ENCODE measurements at places on chromosomes 6 and 20.
A peak's percentile ranks its signal among the peaks of the same experiment; 100 is the strongest.

DNA sequence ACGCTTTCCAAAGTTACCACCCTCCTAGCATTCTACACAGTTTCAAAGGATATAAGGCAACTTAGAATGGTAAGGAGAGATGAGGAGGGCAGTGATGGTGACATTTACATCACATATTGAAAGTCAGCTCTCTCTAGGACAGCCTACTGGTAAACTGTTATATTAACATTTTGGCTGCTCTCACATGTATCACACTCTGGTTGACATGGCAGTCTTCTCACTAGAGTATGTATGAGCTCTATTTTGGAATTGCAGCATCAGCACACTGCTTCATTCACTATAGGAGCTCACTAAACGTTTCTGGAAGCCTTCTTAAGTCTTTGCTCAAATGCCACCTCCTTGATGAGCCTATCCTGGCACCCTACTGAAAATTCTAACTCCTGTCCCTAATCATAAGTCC, 135.7 kb upstream of the ENPP5 start:
- DNase-seq, result no peak

GRCh38 chr20:14709439-14709838, 372.0 kb upstream of the FLRT3 start:
- DNase-seq, result no peak

- no peak for DNase-seq
These were observed 9.0 kb upstream of the NRSN1 start for GRCh38 chr6:24117021-24117420.

GRCh38 chr6:157428427-157429202, 47.6 kb downstream of the ZDHHC14 start:
- DNase-seq, result no peak

DNA sequence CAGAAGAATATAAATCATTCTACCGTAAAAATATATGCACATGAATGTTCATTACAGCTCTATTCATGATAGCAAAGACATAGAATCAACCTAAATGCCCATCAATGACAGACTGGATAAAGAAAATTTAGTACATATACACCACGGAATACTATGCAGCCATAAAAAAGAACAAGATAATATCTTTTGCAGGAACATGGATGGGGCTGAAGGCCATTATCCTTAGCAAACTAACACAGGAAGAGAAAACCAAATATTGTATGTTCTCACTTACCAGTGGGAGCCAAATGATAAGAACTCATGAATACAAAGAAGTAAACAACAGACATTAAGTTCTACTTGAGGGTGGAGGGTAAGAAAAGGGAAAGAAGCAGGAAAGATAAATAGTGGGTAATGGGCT, 8.4 kb downstream of the KHDC1L start:
- no peak for DNase-seq

- peak; percentile 32 for DNase-seq
These were observed 1.2 kb downstream of the TGIF2 start for GRCh38 chr20:36574366-36575135.

DNA sequence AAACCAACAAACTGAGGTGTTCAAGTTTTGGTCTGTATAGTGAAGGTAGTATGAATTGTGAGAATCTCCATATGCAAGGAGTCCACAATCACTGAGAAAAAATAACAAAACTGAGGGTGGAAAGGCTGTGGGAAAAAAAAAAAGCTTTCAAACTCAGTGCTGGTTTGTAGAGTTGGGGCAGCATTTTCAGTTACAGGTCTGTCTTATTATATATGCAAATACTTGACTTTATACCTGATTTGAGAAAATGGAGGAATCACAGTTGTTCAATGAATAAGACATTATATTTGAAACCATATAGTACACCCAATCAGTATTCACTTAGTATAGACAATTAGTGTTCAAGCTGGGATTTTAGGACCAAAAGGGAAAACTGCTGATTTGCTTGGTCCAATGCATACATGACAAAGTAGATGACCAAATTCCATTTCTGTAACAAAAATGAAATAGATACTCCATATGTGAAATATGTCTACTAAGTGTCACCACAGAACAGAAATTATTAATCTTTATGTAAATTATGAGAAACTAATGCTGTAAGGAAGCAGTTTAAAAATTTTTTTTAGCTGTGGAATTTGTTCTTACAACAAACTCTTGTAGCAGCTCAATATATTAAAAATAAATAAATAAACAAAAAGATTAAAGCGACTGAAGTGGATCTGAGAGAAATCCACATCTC, 187.7 kb downstream of the ASCC3 start:
- DNase-seq, result no peak

GRCh38 chr20:19661717-19662636, 96.1 kb upstream of the RIN2 start:
- peak; percentile 42 for DNase-seq

DNA sequence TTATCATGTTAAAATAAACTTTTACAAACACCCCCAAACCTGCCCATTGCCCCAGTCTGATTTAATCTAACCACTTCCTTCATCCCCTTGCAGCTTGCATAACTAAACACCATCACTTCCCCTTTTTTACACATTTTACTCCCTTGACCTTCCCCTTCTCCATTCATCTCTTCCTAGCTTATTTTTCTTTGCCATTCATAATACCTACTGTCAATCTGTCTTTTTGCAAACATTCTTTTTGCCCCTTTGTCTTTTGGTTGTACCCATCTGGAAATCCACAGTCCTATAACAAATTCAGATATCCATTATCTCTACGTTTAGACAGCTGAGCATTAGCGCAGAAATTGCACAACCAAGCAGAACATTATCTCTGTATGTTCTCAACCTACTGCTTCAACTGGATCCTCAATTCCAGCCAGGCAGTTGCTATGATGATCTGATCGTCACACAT, 51.2 kb downstream of the C6orf52 start:
- DNase-seq, result no peak

- no peak for DNase-seq
These were observed 40.5 kb downstream of the TGM6 start for GRCh38 chr20:2421247-2421646.

DNA sequence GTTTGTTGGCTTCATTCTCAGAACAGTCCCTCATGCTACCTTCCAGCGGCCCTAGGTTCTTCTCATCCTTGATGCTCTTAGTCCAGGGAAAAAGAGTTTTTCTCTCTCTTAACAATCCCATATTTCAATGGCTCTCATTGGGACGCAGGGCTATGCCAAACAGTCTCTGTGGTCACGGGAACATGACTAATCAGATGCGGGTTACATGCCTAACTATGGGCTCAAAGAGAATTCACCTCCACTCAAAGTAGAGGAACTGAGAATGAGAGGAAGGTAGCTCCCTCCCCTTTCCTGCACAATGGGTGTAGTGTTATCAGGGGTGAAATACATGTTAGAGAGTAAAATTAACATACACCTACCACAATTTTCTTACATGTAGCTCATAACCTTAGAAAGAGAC, 18.1 kb upstream of the ATRN start:
- DNase-seq, result no peak

GRCh38 chr20:53463101-53463972, 130.3 kb downstream of the ZNF217 start:
- DNase-seq, result no peak

- no peak for DNase-seq
These were observed 146.5 kb downstream of the CDKAL1 start for GRCh38 chr6:20680697-20681165.

- no peak for DNase-seq
These were observed 777.0 kb downstream of the C6orf118 start for GRCh38 chr6:164532198-164533044.

DNA sequence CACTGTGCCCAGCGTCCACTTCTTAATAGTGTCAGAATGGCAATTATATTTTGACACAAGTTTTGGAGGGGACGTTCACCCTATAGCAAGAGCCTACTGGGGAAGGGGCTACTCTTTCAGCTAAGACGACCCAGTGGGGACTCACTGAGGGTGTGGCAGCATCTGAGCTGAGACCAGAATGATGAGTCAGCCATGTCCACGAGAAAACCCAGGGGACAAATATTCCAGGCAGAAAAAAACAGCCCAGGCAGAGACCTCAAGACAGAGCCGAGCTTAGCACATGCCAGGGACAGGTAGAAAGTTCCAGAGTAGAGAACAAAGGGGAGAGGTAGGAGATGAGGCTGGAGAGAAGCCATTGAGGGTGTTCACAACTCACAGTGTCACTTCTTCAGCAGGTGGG, 11.2 kb downstream of the CNBD2 start:
- no peak for DNase-seq

GRCh38 chr6:137362878-137363804, 131.1 kb downstream of the OLIG3 start:
- DNase-seq, result no peak

DNA sequence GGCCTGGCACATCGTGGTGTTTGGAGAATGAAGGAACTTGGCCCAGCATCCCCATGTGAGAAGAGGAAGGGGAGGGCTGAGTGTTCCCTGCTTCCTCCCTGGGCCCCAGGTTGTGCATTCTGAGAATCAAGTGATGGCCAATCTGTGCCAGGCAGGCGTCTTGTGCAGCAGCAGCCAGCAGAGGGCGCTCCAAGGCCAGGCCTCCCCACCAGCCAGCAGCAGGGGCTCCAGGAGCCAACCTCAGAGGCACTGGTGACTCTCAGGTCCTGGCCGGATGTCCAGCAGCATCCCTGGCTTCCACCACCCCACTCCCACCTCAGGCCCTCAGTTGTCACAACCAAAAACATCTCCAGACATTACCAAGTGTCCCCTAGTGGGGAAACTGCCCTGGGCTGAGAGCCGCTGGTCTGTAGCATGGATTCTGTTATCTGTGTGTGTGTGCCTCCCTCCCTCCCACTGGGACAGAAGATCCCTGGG, 192.0 kb downstream of the PREX1 start:
- peak; percentile 62 for DNase-seq

GRCh38 chr6:44276667-44277640, 6.7 kb downstream of the TMEM151B start:
- DNase-seq, result no peak

- no peak for DNase-seq
These were observed 66.5 kb upstream of the SLC35F1 start for GRCh38 chr6:117840541-117840983.

DNA sequence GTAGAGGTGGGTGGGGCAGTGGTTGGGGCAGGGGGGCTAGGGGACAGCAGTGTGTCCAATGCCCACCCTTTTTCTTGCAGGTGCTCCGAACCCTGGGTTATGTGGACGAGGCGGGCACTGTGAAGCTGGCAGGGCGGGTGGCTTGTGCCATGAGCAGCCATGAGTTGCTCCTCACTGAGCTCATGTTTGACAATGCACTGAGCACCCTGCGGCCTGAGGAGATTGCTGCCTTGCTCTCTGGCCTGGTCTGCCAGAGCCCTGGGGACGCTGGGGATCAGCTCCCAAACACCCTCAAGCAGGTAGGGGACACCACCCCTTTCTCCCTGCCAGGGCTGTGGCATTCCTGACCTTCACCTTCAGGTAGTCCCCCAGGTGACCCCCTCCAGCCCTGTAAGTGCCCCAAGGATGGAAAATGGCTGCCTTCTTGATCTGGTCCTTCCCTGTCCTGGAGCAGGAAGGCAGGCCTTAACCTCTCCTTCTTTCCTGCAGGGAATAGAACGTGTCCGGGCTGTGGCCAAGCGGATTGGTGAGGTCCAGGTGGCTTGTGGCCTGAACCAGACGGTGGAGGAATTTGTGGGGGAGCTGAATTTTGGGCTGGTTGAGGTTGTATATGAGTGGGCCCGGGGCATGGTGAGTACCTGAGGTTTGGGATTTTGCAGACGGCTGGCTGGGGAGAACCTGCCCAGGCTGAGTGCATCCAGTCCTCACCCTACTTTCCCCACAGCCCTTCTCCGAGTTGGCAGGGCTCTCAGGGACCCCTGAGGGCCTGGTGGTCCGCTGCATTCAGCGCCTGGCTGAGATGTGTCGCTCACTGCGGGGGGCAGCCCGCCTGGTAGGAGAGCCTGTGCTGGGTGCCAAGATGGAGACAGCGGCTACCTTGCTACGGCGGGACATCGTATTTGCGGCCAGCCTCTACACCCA, 2.9 kb downstream of the DXO start:
- DNase-seq, result no peak

DNA sequence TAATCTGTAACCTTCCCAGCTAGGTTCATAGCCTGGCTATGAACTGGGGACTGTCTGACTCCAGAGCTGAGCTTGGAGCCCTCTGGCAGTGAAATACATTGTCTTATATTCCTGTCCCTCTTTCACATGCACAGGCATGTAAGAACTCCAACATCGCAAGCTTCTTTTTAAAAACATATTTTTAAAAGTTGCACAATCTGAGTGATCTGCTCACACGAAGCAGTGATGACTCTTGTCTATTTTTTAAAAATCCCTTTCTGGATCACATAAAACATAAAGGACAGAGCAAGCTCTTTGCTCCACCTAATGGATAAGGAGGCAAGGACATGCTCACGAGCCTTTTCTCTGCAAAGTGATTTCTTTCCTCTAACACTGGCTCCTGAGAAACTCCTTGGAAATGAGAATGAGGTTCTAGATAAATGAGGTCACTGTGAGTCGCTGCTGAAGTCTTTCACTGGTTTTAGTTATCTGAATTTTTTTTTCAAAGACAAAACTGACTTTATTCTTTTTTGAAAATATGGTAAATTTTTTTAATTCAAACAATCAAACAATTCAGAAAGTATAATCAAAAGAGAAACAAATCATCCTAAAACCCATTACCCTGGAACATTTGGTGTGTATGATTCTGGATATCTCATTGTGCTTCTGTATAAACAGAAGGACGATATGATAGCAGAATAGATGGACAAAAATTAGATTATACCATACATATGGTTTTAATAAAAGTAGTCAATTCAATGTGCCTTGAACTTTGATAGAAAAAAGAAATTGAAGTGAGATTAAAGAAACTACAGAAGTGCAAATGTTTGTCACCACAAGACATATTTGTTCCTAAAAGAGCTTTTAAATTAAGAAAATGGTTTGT, 30.8 kb downstream of the IL20RA start:
- DNase-seq, result no peak

- no peak for DNase-seq
These were observed 301.3 kb upstream of the JARID2 start for GRCh38 chr6:14944593-14944992.

DNA sequence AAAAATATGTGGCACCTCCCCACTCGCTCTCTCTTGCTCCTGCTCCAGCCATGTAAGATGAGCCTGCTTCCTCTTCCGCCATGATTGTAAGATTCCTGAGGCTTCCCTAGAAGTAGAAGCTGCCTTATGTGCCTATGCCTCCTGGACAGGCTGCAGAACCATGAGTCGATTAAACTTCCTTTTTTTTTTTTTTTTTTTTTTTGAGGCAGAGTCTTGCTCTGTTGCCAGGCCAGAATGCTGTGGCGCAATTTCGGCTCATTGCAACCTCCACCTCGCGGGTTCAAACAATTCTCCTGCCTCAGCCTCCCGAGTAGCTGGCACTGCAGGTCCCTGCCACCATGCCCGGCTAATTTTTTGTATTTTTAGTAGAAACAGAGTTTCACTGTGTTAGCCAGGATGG, 112.5 kb downstream of the FAM217A start:
- no peak for DNase-seq

DNA sequence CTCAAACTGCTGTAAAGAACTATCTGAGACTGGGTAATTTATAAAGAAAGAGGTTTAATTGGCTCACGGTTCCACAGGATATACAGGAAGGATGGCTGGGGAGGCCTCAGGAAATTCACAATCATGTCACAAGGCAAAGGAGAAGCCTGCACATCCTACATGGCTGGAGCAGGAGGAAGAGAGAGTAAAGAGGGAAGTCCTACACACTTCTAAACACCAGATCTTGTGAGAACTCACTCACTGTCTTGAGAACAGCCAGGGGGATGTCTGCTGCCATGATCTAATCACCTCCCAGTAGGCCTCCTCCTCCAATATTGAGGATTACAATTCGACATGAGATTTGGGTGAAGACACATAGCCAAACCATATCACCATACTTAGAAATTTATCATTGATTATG, 1307.0 kb upstream of the GJE1 start:
- no peak for DNase-seq
